ENCODE measurements at places on chromosomes 11 and 22.

GRCh38 chr11:67452141-67452952 is at the start of gene GPR152:
GPR152 (minus strand) TSS chr11:67452729; CDS start chr11:67452724, 5 bp downstream.
- DNase-seq: no peak

DNA sequence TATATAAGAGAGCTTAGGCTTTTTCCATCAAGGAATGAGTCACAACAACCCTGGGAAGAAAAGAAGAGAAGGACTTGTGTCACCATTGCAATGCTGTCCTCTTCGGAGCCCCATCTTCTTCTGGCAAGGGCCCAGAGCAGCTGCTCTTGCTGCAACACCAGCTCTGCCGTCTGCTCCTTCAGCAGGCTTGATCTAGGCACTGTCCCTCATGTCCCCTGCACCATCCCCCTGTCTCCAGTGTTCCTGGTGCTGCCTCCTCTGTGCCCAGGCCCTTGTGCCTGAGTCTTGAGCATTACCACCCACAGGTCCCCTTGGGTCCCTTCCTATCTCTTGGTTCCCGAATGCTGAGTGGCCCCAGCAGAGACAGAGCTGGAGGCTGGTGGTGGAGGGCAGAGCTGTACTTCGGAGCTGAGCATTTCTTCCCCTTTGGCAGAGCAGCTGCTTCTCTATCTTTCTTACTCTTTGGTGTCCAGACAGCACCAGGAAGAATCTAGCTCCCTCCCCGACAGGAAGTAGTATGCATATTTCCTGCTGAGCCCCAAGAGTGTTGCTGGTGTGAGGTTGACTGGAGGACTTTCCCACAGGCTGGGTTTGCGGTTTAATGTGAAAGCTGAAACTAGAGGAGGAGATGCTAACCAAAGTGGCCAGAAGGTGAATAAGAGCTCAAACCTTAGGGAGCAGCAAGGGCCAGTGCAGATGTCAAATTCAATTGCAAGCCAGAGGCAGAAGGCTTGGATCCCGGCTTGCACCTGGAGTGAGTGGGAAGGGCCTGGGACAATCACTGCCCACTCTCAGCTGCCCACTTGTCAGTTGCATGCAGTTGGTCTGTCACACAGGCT is 27.8 kb downstream of the WEE1 start:
- peak; percentile 92 for DNase-seq

GRCh38 chr11:44335052-44335760 is 25.3 kb upstream of the ALX4 start:
- no peak for DNase-seq

DNA sequence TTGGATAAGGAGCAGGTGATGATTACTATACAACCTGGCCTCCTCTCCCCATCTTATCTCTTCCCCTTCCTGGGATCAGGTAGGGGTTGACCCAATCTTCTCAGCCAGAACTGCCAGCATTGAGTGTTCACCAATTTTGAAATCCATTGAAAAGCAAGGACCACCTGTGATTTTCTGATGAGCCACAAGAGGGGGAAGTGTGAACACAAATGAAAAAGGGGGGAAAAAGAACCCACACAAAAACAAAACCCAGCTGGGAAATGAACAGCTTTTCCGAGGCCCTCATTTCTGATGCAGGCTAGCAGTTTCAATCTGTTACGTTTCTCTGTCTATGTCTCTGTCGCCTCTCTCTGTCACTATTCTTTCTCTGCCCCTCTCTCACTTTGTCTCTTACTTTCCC is 161.9 kb downstream of the INSC start:
- peak; percentile 3 for DNase-seq

GRCh38 chr11:32890843-32891656 is 1.6 kb upstream of the QSER1 start:
- peak; percentile 13 for DNase-seq

DNA sequence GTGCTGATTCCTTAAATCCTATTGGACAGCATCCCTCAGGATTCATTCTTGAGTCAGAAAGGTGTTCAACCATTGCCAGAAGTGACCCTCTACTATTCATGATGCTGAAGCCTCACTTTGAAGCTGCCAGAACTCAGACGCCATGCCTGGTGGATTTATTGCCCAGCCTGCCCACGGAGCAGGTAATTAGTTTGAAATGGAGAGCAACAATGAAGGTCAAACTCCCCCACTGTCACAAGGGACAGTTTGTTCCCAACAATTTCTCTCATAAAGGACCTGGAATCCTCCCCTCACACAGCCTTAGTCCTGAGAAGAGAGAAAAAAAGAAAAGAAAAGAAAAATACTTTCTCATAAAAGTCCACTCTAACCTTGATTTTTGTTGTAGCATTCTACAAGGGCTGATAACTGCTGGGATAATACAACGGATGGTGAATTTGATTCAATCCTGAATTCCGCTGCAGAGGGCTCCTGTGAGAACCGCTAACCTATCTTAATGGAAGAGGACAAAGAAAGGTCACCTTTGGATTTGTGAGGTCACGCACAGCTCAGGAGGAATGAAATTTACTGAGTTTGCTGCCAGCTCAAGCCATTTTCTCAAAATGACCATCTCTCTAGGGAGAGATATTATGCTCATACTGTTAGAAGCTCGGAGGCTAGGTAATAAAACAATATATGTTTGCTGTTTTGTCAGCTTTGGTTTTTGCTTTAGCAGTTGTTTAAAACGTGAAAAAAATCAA is 161.6 kb upstream of the SYN3 start:
- DNase-seq: no peak

GRCh38 chr11:10973416-10973815 is 115.6 kb upstream of the ZBED5 start:
- no peak for DNase-seq

DNA sequence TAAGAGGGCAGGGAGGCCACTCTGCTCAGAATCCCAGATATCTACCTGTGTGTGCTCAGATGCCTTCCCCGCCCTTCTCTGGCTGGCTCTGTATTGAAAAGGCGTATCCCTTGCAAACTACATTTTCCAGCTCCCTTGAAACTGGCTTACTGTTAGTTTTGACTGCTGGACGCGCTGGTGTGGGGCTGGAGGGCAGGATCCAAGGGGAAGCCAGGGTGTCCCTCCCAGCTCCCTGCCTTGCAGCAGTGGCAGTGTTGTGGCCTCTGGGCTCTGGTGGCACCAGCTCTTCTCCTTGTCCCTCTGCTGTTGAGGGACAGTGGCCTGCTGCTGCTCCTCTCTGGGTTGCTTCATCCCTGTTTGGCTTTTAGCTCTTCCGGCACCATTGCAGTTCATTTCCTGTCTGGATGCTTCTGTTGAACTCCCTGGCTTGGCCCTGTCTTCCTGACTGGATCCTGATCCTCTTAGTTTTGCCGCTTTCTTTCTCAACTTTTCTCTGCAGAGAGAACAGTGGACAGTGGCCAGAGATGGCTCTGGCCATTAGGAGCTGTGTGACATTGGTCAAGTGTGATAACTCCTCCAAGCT is 107.1 kb upstream of the PARVA start:
- DNase-seq: no peak

GRCh38 chr11:66311470-66311964 is 5.3 kb downstream of the CD248 start:
- no peak for DNase-seq

DNA sequence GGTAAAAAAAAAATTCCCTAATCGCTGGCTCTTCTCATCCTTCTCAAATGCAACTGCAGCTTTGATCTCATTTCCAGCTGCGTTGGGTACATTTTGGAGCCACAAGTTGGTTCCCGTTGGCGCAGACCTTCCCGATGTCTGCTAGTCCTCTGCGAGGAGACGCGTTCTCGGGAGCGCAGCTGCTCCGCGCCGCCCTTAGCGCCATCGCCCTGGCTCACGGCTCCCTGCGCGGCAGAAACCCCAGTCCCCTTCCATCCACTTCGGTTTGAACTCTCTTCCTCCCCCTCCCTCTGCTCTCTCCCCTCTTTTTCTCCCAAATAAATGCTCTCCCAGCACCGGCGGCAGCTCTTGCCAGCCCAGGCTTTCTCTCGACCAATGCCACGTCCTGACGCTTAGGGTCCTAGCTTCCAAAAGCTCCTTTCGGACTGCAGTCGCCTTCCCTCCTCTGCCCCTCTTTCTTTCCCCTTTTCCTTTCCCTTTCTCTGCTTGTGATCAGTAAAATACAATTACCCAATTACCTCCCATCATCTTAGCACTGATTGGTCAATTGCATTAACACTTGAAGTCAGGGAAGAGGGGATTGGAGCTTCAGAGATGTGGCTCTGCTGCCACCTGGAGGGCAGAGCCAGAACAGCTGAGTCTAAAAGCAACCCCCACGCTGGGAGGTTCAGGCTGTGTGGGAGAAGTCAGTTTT is 1165.7 kb downstream of the LRRC4C start:
- DNase-seq: peak; percentile 90

DNA sequence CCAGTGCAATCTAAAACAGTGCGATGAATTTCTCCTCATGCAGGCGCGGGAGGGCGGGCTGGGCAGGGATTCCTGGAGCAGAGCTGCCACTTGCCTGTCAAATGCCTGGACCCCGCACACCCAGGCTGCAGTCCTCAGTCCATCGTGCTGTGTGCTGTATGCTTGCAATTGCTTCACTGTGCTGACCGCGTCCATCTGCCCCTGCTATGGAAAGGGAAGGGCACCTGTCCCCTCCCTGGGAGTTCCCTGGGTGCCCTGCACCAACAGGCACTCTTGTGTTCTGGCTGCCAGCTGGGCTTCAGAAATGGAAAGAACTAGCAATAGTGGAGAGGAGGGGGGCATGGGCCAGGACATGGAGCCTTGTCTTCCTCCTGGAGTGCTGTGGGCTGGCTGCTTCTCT is 185.4 kb upstream of the B3GAT1 start:
- DNase-seq: no peak

DNA sequence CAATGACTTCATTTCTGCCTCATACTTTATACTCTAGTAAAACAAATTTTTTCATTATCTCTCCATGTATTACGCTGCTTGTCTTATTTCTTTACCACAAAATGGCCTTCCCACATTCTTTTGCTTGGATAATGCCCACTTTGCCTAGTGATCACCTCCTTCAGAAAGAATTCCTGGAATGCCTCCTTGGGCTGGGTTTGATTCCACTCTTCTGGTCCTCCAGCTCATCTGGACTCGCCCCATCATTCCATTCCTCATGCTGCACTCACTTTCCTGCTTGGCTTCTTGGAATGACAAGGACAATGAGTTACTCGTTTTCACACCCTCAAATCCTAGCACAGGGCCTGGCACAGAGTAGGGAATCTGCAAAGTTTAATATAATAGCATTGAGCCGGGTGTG is 475.1 kb upstream of the LARGE1 start:
- no peak for DNase-seq

DNA sequence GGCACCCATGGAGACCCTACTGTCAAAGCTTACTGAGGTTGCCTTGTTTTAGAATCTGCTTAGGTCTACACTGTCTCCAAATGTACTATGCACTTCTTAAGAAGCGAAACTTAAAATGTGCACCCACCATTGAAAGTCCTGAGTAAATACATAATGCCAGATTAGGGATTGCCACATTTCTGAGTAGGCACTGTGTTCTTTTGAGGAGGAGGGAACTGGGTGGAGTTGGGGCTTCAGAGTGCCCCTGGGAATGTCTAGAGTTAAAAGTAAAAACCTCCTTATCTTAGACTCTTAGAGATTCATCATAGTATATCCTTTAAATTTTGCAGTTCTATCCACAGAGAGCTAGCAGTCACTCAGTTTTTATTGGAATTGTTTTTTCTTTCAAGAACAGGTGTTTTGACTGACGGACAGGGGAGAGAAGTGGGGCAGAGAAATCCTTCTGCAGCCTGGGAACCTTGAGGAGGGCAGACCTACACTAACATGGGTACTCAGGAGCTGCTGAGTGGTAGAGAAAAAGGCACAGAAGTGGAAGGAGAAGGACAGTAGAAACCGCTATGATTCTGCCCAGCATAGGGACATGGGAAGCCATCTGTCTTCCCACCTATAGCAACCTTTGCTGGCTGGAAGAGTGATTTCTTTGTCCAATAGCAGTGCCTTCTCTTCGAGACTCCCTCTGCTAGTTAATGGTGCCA is 33.4 kb upstream of the MICAL2 start:
- no peak for DNase-seq

- DNase-seq: no peak
Observed at GRCh38 chr22:42208362-42208761, 62.1 kb downstream of the TCF20 start.

DNA sequence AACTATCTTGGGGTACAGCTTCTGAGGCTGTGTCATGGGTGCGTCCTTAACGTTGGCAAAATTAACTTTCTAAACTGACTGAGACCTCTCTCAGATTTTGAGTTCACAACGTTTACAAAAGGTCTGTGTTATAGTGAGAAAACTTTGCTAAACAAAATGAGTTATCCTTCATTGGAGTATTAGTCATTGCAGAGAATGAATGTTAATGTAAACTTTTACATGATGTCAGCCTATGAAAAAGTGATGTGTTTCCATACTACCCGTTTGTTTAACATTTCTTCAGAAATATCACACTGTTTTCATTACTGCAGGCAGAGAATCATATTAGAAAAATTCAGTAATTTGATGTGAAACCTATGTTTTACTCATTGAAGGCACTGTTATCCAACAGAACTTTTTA is 32.1 kb downstream of the HSD17B12 start:
- DNase-seq: no peak

GRCh38 chr22:27642104-27642800 is 159.3 kb downstream of the MN1 start:
- no peak for DNase-seq

DNA sequence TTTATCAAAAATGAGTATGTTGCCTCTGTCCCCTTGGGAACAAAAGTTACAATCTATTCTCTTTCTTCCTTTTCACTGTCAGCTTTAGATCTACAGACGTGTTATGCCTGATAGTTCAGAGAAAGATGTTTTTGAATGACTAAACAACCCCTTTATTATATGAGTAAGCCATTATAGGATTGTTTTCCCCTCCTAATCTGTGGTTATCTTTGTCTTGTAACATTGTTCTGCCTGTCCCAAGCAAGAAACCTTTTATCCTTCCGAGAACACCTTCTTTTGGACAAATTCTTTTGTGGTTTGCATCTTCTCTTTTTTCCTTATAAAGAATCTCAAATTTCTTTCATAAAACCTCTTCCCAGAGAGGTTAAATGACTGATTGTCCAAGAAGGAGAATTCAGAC is 208.4 kb downstream of the DDX10 start:
- DNase-seq: no peak

- no peak for DNase-seq
Observed at GRCh38 chr11:74427384-74427886, 29.2 kb upstream of the PGM2L1 start.

DNA sequence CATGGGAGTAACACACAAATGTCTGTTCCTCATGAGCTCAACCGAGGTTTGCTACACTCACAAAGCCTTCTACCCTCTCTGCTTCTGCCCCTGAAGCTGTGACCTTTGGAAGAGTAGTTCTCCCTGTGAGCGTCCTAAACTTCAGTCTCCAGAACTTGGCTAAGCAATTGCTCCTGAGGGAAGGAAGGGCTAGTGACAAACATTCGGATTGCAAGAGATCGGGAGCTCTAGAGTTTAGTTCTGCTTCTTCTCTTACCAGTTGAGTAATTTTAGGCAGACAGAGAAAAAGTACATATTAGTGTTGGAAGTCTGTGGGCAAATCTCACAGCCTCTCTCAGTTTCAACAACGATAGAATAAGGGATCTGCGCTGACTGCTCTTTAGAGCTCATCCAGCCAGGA is 27.3 kb upstream of the ELF5 start:
- DNase-seq: no peak

DNA sequence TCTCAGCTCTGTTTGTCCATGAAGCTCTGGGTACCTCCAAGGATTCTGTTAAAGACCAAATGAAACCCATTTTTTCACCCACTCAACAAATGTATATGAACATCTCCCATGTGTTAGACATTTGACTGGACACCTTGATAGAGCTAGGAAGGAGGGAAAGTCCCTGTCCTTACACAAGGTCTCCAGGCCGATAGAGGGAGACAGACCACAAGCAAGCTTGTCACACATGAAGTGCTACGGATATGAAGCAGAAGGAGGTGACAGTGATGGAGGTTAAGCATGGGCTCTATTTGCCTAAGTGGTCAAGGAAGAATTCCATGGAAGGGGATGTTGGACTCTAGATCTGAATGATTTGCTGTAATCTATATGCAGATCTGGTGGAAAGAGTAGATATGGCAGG is 138.5 kb downstream of the MYO18B start:
- DNase-seq: no peak

Data from common myeloid progenitor, CD34-positive (primary cell).